ENCODE measurements at places on chromosomes 3 and 15.

DNA sequence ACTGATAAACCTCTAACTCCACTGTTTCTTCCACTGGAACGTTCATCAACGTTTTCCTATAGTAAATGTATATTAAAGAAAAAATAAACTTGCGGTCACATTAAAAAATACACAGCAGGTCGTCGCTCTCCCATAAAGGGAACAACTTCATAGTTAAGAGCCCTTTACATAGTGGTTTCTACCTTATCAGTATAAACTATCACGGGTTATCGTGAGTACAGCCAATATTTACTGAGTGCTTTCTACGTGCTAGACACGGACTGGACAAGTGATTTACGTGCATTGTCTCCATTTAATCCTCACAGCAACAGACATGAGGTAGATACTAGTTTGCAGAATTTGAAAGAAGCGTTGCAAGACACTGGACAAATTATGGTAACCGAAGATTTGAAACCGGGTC lies 964 bp upstream of the TASOR start:
- peaks cover 34% of the 10 kb centered on the region for H3K4me1 ChIP-seq
- peaks cover 35% of the 10 kb centered on the region for H3K36me3 ChIP-seq
- H3K27me3 ChIP-seq, result no peaks in the 10 kb centered on the region
- H3K27ac ChIP-seq, result no peak overlapping the region
- DNase-seq, result no peak

- no peak overlapping the region for H3K4me3 ChIP-seq
- no peaks in the 10 kb centered on the region for H3K27me3 ChIP-seq
- peaks cover 64% of the 10 kb centered on the region for H3K4me1 ChIP-seq
- H3K36me3 ChIP-seq, result peaks cover 36% of the 10 kb centered on the region
- no peak for DNase-seq
- peak overlapping the region; percentile 30 for H3K27ac ChIP-seq
These were observed 44.8 kb downstream of the CCDC12 start for GRCh38 chr3:46931631-46932331.

GRCh38 chr15:78422571-78423340 lies 15.3 kb upstream of the IREB2 start:
- peak; percentile 80 for DNase-seq
- peaks cover 18% of the 10 kb centered on the region for H3K4me1 ChIP-seq
- no peaks in the 10 kb centered on the region for H3K27me3 ChIP-seq
- H3K4me3 ChIP-seq, result no peak overlapping the region
- no peaks in the 10 kb centered on the region for H3K36me3 ChIP-seq
- H3K27ac ChIP-seq, result no peak overlapping the region

DNA sequence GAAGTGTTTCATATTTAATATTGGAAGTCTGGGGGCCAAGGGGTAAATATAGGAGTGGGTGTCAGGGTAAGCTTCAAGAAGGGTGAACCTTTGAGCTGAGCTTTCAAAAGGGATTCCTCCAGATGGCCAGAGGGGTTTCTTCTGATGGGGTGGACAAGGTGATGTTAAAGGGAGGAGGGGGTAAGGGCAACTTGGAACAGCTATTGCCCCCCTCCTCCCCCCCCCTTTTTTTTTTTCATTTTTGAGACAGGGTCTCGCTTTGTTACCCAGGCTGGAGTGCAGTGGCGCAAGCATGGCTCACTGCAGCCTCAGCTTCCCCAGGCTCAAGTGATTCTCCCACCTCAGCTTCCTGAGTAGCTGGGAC lies 2.1 kb upstream of the TTLL3 start:
- no peaks in the 10 kb centered on the region for H3K27me3 ChIP-seq
- H3K4me3 ChIP-seq, result no peak overlapping the region
- H3K4me1 ChIP-seq, result peaks cover 37% of the 10 kb centered on the region
- H3K36me3 ChIP-seq, result peaks cover 73% of the 10 kb centered on the region

DNA sequence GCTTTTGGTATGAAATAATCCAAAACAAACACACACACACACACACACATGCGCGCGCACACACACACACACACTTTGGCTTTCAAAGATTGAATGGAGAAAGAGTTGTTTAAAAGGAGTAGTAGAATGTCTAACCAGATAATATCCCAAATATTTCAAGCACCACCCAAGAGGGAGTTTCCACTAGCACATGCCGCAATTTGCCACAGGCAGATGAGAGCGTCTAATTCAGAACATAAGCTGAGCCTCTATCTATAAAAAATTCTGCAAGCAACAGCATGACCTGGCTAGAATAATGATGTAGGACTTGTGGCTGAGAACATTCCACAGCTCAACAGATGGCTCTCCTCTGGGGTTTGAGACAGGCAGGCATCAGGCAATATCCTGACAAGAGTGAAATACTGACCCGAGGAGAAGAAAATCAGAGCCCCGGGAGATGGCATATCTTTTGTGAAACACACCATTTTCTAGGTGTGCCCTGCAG lies 302.5 kb upstream of the GADL1 start:
- no peaks in the 10 kb centered on the region for H3K27me3 ChIP-seq
- no peak overlapping the region for H3K27ac ChIP-seq
- no peak for DNase-seq
- H3K4me3 ChIP-seq, result no peak overlapping the region
- peaks cover 9% of the 10 kb centered on the region for H3K4me1 ChIP-seq

GRCh38 chr3:94121161-94121560 lies 58.3 kb downstream of the NSUN3 start:
- no peak overlapping the region for H3K27ac ChIP-seq
- no peaks in the 10 kb centered on the region for H3K27me3 ChIP-seq
- peaks cover 3% of the 10 kb centered on the region for H3K4me1 ChIP-seq
- H3K36me3 ChIP-seq, result peaks cover 18% of the 10 kb centered on the region

- H3K27ac ChIP-seq, result no peak overlapping the region
- H3K36me3 ChIP-seq, result no peaks in the 10 kb centered on the region
- no peak overlapping the region for H3K4me3 ChIP-seq
- DNase-seq, result no peak
- no peaks in the 10 kb centered on the region for H3K4me1 ChIP-seq
These were observed 140.9 kb downstream of the FAM43A start for GRCh38 chr3:194826594-194826993.

GRCh38 chr3:182063742-182064141 lies 352.0 kb downstream of the SOX2 start:
- H3K4me3 ChIP-seq, result no peak overlapping the region
- no peaks in the 10 kb centered on the region for H3K27me3 ChIP-seq
- DNase-seq, result no peak
- H3K36me3 ChIP-seq, result no peaks in the 10 kb centered on the region
- no peaks in the 10 kb centered on the region for H3K4me1 ChIP-seq

DNA sequence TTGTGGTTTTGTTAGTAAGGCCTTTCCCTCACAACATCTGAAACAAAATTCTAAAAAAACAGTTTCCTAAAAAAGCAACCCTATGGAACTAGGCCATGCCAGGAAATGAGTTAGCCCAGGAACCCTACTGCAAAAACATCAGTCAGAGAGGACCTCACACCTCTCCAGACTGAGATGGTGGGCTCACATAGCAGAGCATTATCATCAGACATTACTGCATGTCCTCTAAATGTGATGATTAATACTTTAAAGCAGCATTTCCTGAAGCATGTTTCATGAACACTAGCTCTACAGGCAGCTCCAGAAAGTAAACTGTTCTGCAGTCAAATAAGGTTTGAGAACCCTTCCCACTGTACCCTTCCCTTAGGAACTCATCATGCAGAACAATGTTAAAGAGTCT lies 232.3 kb upstream of the MRPL3 start:
- no peak overlapping the region for H3K4me3 ChIP-seq
- no peak for DNase-seq
- no peaks in the 10 kb centered on the region for H3K36me3 ChIP-seq
- peaks cover 22% of the 10 kb centered on the region for H3K4me1 ChIP-seq
- H3K27me3 ChIP-seq, result peaks cover 25% of the 10 kb centered on the region
- H3K27ac ChIP-seq, result no peak overlapping the region

GRCh38 chr3:151393146-151393830 lies 8.7 kb upstream of the P2RY12 start:
- DNase-seq, result no peak
- no peaks in the 10 kb centered on the region for H3K36me3 ChIP-seq
- H3K27ac ChIP-seq, result no peak overlapping the region

DNA sequence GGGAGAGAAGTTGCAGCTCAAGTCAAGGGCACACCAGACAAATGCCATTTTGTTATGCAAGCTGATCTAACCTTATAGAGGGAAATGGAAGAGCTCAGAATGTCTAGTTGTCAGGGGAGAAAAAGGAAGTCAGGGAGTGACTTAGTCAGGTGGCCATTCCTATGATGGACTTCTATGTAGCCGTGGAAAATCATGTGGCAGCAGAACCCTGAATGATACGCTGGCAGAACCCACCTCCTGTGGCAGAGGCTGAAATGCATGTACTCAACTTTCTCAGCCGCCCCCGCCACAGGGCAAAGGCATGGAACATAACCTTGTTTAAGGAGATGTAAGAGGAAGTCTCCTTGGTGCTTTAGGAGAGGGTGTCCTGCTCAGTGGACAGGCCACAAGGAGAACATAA lies 37.7 kb upstream of the PARL start:
- peaks cover 13% of the 10 kb centered on the region for H3K36me3 ChIP-seq
- H3K27me3 ChIP-seq, result no peaks in the 10 kb centered on the region
- no peak overlapping the region for H3K4me3 ChIP-seq
- H3K27ac ChIP-seq, result no peak overlapping the region
- H3K4me1 ChIP-seq, result no peaks in the 10 kb centered on the region

- no peak overlapping the region for H3K27ac ChIP-seq
- peaks cover 71% of the 10 kb centered on the region for H3K4me1 ChIP-seq
- peaks cover 10% of the 10 kb centered on the region for H3K36me3 ChIP-seq
- H3K27me3 ChIP-seq, result no peaks in the 10 kb centered on the region
These were observed 15.9 kb downstream of the ARIH1 start for GRCh38 chr15:72489943-72490554.

- no peaks in the 10 kb centered on the region for H3K36me3 ChIP-seq
- H3K27me3 ChIP-seq, result peaks cover 5% of the 10 kb centered on the region
- H3K27ac ChIP-seq, result no peak overlapping the region
- peaks cover 7% of the 10 kb centered on the region for H3K4me1 ChIP-seq
- H3K4me3 ChIP-seq, result no peak overlapping the region
These were observed 5.0 kb downstream of the MEX3B start for GRCh38 chr15:82040862-82041261.

- H3K4me3 ChIP-seq, result no peak overlapping the region
- H3K4me1 ChIP-seq, result peaks cover 2% of the 10 kb centered on the region
- no peak for DNase-seq
- H3K27ac ChIP-seq, result no peak overlapping the region
- H3K27me3 ChIP-seq, result peaks cover 3% of the 10 kb centered on the region
- no peaks in the 10 kb centered on the region for H3K36me3 ChIP-seq
These were observed 167.2 kb downstream of the KCNMB2 start for GRCh38 chr3:178703268-178703975.

DNA sequence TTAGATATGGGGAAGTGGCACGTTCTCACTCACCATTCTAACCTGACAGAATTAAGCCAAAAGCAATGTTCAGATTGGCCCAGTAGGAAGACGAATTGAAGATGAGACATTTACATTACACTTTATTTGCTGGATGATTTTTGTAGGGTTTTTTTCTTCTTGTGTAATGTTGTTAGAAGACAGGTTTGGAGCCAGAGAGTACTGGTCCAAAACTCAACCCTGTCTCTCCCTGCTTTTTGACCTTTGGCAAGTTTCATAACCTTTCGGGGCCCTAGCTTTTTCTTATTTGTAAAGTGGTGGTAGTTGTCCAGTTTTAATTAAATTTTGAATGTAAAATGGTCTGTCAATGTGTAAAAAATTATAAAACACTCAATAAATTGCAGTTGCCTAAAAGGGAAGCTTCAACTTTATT lies 29.5 kb downstream of the PDE8A start:
- peaks cover 29% of the 10 kb centered on the region for H3K4me1 ChIP-seq
- no peak for DNase-seq
- no peak overlapping the region for H3K4me3 ChIP-seq
- H3K36me3 ChIP-seq, result no peaks in the 10 kb centered on the region
- H3K27me3 ChIP-seq, result no peaks in the 10 kb centered on the region

GRCh38 chr15:85440451-85440850 lies 60.0 kb downstream of the AKAP13 start:
- no peaks in the 10 kb centered on the region for H3K36me3 ChIP-seq
- DNase-seq, result no peak
- peaks cover 48% of the 10 kb centered on the region for H3K4me1 ChIP-seq
- no peaks in the 10 kb centered on the region for H3K27me3 ChIP-seq
- no peak overlapping the region for H3K4me3 ChIP-seq
- no peak overlapping the region for H3K27ac ChIP-seq

GRCh38 chr3:142664311-142664710 lies 59.5 kb upstream of the TRPC1 start:
- H3K4me1 ChIP-seq, result no peaks in the 10 kb centered on the region
- no peak overlapping the region for H3K27ac ChIP-seq
- DNase-seq, result no peak

- H3K4me1 ChIP-seq, result no peaks in the 10 kb centered on the region
- H3K4me3 ChIP-seq, result no peak overlapping the region
- no peak overlapping the region for H3K27ac ChIP-seq
- no peaks in the 10 kb centered on the region for H3K27me3 ChIP-seq
- H3K36me3 ChIP-seq, result peaks cover 4% of the 10 kb centered on the region
These were observed 35.0 kb downstream of the SEC22C start for GRCh38 chr3:42546691-42547213.

GRCh38 chr15:63606308-63606707 lies 9.1 kb downstream of the FBXL22 start:
- no peaks in the 10 kb centered on the region for H3K27me3 ChIP-seq
- no peak overlapping the region for H3K4me3 ChIP-seq
- DNase-seq, result no peak
- peaks cover 60% of the 10 kb centered on the region for H3K4me1 ChIP-seq
- H3K36me3 ChIP-seq, result peaks cover 13% of the 10 kb centered on the region
